COR-L47 (cell line): ENCODE measurements at places on chromosomes 16 and 17.

GRCh38 chr16:50678531-50678930 is 2.6 kb downstream of the SNX20 start:
- DNase-seq, result no peak

GRCh38 chr16:83854420-83854819 is 44.5 kb upstream of the MLYCD start:
- no peak for DNase-seq

DNA sequence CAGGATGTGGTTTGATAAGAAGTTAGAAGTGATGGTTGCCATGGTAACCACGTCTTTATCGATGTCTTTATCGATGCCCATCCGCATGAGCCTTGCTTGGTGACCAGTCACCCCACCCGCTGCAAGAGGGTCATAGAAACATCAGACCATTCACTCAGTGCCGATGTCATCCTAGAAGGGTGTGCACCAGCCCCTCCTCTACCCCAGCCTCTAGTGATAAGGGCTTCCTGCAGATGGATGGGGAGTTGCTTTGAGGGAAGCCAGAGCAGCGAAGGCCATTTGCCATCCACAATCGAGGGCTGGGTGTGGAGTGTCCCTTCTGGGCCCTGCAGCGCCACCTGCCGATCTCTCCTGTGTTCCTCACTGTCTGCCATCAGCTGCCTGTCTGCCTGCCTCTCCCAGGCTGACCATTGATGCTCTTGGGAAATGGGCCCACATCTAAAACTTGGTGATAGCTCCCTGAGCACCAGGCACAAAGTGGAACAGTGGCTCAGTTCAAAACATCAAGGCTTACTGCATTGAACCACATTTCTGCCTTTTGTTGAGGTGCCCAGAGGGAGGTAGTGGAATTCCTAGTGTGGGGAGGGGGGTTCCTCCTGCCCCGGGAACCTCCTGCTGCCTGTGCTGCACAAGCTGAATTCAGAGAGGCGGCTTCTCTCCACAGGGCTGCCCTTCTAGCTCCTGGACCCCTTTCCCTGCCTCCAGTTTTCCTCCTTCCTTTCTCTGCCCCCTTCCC is 8.9 kb downstream of the CALB2 start:
- DNase-seq, result peak; percentile 43

GRCh38 chr16:799948-800833 is at the start of gene GNG13:
GNG13 (minus strand) TSS chr16:800734; CDS start chr16:799077, 1,657 bp downstream.
- no peak for DNase-seq

DNA sequence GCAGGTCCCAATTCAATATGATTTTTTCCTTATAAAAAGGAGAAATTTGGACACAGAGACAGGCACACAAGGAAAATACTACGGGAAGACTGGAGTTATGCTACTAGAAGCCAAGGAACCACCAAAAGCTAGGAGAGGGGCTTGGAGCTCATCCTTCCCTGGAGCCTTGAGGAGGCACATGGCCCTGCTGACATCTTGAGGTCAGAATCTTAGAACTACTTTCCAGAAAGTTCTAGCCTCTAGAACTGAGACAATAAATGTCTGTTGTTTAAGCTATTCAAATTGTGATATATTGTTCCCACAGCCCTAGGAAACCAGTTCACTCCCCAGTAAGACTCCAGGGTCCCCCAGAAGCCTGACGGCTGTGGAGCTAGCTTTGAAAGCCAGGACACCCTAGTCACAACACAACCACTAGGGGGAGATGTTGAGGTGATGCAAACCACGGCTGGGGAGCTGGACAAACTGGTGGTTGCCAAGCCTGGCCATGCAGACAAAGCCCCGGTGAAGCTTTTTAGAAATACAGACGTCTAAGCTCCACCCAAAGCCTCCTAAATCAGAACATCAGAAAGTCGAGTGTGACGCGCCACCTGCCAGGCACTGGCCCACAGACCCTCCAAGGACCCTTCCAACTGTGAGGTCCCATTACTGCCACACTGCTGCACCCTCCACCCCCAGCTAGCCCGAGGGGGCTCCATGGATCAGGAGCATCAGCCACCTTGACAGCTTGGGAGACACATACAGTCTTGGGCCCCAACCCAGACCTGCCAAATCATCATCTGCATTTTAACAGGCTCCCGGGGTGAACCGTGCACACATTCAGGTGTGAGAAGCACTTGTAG is 106.4 kb downstream of the SLC39A11 start:
- DNase-seq, result peak; percentile 61

DNA sequence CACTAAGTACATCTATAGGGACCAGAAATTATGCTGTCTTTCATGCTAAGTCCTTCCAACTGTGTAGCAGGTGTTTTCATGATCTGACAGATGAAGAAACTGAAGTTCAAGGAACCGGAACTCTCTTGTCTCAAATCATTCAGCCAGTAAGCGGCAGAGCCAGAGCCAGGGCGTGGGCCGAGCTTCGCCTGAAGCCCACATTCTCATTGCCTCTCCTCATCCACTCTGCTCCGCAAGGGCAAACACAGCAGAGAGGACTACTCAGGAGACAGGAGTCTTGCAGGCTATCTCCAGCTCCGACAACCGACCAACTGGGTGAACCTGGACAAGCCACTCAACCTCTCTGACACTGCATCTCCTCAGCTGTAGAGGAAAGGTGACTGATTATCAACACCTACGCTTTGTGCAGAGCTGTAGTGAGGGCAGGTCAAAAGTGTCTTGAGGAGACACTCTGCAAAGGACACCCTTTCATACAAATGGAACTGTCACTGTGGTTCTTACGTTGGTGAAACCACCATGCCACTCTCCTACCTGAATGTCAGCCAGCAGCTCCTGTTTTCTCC is 72.9 kb downstream of the CYTH1 start:
- DNase-seq, result no peak

DNA sequence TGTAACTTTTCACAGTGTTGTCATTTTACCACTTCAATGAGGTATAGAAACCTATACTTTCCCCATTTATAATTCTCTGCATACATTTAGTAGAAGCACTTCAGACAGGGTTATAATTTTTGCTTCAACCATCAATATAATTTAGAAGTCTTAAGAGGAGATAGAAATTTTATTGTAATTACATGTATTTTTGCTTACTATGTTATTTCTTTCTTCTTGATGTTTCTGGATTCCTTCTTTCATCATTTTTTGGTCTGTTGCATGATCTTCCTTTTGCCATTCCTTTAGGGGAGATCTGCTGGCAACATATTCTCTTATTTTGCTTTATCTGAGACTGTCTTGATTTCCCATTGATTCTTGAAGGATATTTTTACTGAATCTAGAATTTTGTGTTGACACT is 31.1 kb downstream of the SPECC1 start:
- no peak for DNase-seq

- DNase-seq, result no peak
These were observed 99.9 kb upstream of the ZNF750 start for GRCh38 chr17:82939621-82940135.

DNA sequence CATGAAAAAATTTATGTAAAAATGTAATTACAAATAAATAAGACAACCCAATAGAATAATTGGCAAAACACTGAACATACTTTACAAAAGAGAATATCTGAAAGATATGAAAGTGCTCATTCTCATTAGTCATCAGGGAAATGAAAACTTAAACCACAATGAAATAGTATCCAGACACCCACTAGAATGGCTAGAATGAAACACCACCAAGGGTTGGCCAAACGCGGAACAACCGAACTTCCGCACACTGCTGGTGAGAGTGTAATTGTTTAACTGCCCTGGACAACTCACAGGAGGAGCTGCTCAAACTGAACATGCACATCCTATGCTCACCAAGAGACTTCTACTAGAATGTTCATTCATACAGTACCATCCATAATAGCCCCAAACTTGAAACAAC is 5.8 kb upstream of the ZDHHC7 start:
- no peak for DNase-seq

- no peak for DNase-seq
These were observed 204.1 kb upstream of the NLRP1 start for GRCh38 chr17:5788266-5788900.

- DNase-seq, result no peak
These were observed 2.2 kb downstream of the GALNS start for GRCh38 chr16:88854306-88855111.

DNA sequence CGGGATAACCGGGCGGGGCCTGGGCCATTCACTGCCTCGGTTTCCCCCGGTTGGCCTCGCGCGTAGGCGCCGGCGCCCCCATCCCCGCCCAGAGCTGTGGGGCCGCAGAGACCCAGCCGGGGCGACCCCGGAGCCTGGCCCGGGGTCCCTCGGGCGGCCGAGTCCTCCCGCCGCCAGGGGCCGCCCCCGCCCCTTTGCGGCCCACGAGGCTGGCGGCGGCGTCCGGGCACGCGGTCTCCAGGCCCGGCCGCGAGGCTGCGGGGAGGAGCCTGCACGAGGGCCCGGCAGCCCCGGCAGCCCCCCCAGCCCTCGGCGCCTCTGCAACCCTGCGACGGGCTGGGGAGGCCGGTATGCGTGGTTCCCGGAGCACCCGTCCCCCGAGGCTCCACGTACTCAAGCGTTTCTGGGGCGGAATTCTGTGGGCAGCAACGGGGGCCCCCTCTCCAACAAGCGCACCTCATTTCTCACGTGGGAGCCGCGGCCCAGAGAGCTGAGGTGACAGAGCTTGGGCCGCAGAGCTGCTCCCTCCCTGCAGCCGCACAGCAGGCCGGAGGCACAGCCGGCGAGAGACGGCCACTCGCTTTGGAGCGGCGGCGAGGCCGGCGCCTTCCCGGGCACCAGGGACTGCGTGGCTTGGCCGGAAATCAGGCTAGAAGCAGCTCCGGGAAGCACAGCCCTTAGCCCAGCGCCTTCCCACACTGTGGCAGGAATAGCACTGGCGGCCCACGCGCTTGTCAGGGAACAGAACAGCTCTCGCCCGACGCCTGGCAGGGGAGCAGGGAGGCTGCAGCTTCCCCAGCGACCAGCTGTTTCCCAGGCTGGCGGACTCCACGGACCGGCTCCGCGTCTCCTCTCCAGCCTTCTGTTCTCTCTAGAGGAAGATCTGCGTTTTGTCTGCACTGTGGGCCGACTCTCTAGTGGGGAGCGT is 867 bp upstream of the LIMD2 start:
- peak; percentile 23 for DNase-seq

GRCh38 chr16:4330277-4330874 is 14.5 kb downstream of the GLIS2 start:
- DNase-seq, result peak; percentile 54

DNA sequence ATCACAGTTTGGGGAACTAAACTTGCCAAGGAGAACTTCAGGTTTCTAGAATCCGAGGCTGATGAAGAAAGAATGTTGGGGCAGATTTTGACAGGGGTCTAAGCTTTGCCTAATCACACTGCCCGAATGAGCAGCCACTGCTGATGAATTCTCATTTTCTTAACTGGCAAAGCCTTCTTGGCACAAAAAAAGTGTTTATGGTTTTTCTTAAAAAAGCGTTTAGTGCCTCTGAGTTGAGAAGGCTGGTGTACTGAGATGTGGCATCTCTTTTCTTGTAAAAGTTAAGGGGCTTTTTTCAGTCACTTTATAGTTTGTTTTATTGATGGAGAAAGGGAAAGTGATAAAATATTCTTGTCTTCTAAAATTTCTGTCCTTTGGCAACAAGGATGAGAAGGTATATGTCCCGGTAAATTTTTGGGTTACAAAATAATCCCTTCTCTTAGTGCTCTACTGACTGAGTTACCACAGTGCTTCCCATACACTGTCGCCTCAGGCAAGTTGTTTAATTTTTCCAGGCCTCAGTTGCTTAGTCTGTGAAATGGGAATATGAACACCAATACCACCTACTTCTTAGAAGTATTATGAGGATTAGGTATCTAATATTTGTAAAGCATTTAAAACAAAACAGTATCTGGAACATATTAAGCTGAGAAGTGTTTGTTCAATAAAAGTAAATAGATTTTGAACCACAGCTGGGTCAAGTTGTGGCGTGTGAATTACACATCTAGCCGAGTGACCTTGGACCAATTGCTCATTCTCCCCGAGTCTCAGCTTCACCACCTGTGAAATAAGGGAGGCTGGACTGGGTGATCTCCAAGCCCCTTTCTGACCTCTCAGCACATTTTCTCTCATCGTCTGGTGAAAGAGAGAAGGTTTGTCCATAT is 320.8 kb downstream of the HAPSTR1 start:
- no peak for DNase-seq

DNA sequence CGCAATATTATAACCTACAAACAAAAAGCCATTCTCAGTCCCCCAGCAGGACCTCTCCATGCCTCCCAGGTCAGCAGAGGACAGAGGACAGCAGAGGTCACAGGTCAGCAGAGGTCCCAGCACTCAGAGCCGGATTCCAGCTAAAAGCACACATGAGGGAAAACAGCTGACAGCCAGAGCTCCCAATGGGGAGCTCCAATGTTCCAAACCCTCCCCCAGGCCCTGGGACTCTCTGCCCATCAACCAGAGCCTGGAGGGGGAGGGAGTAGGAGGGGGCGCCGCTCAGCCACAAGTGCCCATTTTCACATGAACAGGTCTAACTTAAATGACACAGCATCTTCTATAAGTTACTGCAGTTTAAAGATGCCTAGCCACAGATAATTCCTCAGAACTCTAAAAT is 77.5 kb downstream of the ANKRD11 start:
- DNase-seq, result no peak
